Mesothelial cell of epicardium (in vitro differentiated cells): ENCODE measurements at places on chromosomes 16 and 17. TPM values are rescaled to one million over a fixed set of nuclear protein-coding genes. Genes with fewer than 3 reads are reported as not detected.

Gene HS3ST3B1
- total RNA-seq, result 8.7 to 9.8 TPM (median 8.7 TPM) in 3 replicates

Gene OR4D1
- not detected in 3 replicates for total RNA-seq

Gene C16orf86
- total RNA-seq, result 1.2 to 2.0 TPM (median 1.8 TPM) in 3 replicates

Gene TNFRSF13B
- total RNA-seq, result not detected in 3 replicates

Gene NEK8
- 5.2 to 7.6 TPM (median 5.9 TPM) in 3 replicates for total RNA-seq

DNA sequence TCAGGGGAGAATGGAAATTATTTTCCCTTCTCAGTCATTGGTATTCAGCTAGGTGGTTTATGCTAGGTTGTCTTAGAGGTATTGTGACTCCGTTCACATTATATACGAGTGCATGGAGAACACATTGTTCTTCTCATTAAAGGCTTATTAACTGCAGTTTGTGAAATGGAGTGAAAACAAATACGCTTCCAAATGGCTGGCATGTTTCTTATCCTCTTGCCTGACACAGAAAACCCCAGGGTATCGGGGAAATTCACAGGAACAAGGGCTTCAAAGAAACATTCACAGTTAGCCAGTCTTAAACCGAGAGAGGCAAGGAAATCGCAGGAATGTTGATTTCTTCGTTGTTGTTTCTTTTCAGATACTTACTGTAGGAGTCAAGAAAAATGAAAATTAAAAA is 1047.9 kb upstream of the RBFOX1 start:
- no peak for DNase-seq
- H3K27ac ChIP-seq, result no peak overlapping the region
- no peaks in the 10 kb centered on the region for H3K4me1 ChIP-seq
- no peaks in the 10 kb centered on the region for H3K36me3 ChIP-seq

DNA sequence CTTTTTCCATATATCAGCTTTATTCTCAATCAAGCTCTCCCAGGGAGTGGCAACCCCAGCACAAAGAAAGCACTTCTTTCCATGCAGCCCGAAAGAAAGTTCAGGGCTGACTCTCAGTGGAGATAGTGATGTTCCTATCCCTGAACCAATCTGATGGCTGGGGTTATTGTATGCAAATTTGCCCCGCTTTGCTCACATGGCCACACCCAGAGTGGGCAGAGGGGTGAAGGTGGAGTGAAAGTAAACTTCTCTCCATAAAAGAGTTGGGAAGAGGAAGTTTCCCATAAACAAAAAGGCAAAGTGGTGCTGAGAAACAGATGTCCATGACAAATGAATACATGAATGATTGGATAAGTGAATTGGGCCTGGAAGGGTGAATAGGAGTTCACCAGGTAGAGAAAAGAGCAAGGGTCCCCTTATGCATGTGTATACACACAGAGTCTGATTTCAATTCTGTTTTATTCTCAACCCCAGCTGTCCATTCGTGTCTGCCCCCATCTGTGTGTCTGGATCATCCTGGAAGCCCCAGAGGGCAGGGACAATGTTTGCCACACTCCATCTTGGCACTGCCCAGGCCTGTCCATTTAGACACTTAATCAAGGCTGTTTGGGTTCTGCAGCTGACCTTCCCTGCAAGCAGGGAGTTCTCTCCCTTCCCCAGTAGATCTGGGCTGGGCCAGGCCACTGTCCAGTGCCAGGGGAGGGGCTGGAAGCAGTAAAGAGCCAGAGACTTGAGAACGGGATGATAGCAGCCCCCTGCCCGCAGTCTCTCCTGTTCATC is 14.1 kb upstream of the NGFR start:
- H3K4me3 ChIP-seq, result no peak overlapping the region
- H3K36me3 ChIP-seq, result no peaks in the 10 kb centered on the region
- H3K27ac ChIP-seq, result no peak overlapping the region

DNA sequence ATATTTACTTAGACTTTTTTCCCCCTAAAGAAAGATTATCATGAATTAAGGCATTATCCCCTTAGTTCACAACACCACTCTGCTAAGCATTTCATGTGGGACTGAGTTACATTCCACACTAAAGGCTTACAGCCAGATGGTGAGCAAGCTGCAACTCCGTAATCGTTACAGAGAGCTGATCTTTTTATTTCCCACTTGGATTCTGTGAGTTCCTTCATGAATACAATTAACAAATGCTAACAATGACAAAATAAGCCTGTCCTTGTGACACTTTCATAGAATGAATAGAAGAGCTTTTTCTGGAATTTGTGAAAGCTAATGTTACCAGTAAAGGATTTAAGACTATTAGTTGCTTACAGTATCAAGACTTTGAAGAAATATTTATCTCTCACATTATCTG is 8.7 kb downstream of the OGFOD1 start:
- H3K4me1 ChIP-seq, result no peaks in the 10 kb centered on the region
- DNase-seq, result no peak
- no peak overlapping the region for H3K27ac ChIP-seq
